HS-27A (cell line): ENCODE measurements at places on chromosomes 4 and X.

GRCh38 chr4:6693231-6694176, at the start of gene S100P:
TSS of gene S100P (plus strand) at chr4:6693878. CDS start at chr4:6693933, 55 bp downstream.
- no peak for DNase-seq

- no peak for DNase-seq
Observed at GRCh38 chr4:74487771-74488170, 42.8 kb downstream of the AREG start.

DNA sequence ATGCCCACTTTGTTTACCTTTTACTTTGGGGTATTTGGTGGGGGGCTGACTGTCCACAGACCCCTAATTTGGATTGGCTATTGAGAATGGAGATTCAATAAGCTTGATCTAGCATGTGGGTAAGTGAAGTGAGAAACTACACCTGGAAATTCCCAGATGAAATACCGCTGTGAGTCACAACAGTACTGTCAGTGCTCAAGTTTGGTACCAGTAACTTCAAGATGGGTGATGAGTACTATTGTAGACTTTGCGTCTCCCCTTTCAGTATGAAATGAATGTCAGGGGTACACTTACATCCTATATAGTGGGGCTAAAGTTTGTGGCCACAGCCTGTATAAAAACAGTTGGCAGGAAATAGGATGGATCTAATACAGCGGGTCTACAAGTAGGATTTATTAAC, 33.3 kb downstream of the HMGN5 start:
- no peak for DNase-seq

GRCh38 chr4:25000639-25001038, 30.1 kb downstream of the LGI2 start:
- DNase-seq: no peak

GRCh38 chrX:110569506-110569905, 210.9 kb downstream of the RTL9 start:
- no peak for DNase-seq

GRCh38 chrX:2536141-2536540, 35.4 kb upstream of the DHRSX start:
- DNase-seq: no peak

DNA sequence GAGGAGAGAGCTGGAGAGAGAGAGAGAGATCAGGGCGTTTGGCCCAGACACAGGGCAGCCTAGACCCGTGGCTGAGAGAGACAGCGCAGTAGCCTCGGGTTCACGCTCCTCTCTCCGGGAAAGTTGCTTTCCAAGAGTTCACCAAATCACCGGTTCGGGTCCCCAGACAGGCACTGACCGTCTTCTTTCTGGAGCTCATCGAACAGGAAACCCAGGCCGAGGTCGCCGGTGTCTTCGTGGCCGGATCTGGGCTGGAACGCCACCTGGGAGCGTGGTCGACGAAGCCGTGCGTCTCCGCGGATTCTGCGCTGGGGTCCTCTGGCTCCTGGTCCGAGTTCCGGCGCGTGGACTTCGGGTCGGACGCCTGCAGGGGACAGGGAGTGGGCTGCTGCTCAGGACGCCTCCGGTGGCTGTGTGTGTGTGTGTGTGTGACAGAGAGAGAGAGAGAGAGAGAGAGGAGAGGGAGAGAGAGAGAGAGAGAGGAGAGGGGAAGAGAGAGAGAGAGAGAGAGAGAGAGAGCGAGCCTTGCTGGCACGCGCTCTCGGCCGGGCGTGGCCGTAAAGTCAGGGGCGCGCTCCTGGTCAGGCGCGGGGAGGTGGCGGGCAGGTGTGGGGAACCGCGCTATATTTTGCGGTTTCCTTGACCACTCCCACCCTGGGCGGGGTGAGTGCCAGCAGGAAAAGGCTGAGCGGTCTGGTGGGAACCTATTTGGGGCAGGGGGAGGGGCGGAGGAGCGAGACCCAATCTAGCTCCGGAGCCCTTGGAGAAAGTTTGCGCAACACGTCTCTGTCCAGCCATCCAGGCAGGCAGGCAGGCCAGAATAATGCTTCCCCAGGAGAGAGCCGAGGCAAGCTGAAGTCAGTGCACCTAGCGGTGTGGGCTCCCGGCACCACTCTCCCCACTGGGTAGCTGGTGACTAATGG, 62.1 kb downstream of the RHOXF2B start:
- no peak for DNase-seq

GRCh38 chr4:56086073-56086541, 137.4 kb downstream of the CEP135 start:
- no peak for DNase-seq

DNA sequence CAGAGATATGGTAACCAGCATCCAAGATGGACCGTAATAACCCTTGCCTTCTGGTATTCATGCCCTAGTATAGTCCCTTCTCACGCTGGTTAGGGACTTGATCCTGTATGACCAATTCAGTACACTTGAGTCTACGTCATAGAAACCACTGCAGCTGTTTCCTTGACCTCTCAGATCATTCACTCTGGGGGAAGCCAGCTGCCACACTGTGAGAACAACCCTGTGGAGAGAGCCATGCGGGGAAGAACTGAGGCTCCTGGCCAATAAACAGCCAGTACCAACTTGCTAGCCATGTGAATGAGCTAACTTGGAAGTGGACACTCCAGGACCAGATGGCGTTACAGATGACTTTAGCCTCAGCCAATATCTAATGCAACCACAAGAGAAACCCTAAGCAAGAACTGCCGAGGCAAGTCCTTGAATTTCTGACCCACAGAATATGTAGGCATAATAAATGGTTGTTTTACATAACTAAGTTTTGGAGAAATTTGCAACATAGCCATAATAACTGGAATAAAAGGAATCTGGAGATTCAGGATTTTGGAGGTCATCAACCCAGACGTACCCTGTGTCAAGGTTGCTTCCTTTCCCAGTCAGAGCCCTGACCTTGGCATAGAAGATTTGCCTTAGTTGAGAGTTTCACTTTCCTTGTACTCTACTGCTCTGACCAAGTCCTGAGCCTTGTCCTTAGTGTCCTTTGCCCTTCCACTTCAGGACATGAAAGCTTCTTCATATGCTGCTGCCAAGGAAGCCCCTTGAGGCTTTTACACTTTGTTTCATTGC, 87.3 kb upstream of the ZNF81 start:
- no peak for DNase-seq

GRCh38 chr4:54056360-54056759, 8.0 kb downstream of the CHIC2 start:
- no peak for DNase-seq

DNA sequence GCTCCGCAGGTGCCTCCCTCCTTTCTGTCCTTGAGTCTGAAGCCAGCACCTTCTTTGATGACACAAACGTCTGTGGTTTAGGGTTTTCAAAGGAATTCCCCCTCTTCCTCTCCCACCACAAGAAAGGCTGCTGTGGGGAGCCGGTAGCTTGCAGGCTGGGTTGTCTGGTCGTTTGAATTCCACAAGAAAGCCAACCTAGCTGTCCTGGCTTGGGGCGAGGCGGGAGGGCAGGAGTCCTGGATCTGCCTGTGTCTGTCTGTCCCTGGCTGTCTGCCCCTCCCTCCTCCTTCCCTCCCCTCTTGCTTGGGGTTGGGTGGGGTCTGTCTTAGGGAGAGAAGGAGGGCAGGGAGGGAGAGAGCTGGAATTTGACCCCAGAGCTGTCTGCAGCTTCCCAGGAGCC, 56.3 kb downstream of the SHROOM2 start:
- no peak for DNase-seq

GRCh38 chr4:95409127-95409526, 139.6 kb downstream of the UNC5C start:
- no peak for DNase-seq

DNA sequence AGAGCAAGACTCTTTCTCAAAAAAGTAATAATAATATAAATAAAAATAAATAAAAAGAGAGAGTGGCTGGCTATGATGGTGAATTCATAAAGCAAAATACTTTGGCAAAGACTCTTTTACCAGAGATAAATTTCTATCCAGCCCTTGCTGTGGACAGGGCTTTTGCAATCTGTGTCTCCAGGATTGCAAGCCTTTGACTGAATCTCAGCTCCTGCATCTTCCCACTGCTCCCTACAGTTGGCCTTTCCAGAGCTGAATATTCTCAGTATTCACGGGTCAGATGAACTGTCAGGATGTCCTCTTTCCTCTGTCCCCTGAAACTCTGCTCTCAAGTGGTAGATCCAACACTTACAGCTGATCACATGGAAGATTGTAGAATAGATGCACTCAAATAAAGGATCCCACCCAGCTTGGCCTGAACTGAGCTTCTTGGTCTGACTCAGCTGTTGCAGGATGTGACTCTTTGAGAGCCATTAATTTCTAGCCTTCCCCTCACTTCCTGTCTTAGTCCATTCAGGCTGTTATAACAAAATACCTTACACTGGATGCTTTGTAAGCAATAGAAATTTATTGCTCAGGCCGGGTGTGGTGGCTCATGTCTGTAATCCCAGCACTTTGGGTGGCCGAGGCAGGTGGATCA, 123.4 kb upstream of the GUCY1A1 start:
- DNase-seq: no peak

DNA sequence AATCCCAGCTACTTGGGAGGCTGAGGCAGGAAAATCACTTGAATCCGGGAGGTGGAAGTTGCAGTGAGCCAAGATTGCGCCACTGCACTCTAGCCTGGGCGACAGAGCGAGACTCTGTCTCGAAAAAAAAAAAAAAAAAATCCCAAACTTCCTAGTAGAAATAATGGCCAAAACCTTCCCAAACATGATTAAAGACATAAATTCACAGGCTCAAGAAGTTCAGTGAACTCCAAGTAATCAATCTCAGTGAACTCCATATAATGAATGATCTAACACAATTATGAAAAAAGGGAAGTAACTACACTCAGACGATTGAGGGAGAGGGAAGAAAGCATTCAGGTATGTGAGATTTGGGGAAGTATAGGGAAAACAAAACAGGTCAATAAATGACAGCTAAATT, 6.5 kb downstream of the FUNDC1 start:
- DNase-seq: no peak

- no peak for DNase-seq
Observed at GRCh38 chrX:39627257-39627656, 470.5 kb downstream of the BCOR start.

DNA sequence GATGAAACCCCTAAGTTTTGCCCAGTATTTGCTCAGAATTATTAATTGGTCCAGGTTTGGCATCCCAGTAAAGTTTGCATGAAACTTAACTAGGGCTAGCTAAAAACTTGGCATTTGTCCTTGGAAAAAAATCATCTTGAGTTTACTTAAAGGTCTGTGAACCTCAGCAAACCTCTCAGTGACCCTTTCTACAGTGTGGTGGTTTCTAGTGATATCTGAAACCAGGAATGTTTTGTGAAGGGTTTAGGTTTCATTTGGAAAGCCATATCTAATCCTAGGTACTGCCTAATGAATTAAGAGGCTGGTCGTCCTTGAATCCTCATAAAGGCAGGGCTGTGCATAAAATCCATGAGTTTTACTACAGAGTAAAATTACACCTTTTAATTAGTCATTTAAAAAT, 218.5 kb upstream of the ANKRD50 start:
- no peak for DNase-seq

- no peak for DNase-seq
Observed at GRCh38 chrX:108025376-108025775, 19.5 kb upstream of the VSIG1 start.

- no peak for DNase-seq
Observed at GRCh38 chrX:77398330-77398954, 48.7 kb upstream of the FGF16 start.

GRCh38 chrX:23435108-23435507, 100.5 kb downstream of the PTCHD1 start:
- DNase-seq: no peak

DNA sequence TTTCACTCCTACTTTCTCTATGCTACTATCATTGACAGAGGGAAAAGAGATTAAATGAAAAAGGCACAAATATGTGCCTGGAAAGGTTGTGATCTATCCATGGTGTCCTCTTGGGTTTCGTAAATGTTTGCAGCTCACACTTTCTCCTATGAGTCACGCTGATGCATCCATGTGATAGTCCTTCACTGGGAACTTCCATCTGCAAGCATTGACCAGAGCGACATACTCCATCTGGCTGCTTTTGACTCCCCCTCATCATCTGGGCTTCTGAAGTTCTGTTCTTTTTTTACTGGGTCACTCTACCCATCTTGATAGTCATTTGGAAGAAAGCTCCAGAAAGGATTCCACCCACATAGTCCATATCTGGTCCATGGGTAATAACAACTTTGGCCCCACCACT, 84.7 kb upstream of the NDST3 start:
- DNase-seq: no peak

DNA sequence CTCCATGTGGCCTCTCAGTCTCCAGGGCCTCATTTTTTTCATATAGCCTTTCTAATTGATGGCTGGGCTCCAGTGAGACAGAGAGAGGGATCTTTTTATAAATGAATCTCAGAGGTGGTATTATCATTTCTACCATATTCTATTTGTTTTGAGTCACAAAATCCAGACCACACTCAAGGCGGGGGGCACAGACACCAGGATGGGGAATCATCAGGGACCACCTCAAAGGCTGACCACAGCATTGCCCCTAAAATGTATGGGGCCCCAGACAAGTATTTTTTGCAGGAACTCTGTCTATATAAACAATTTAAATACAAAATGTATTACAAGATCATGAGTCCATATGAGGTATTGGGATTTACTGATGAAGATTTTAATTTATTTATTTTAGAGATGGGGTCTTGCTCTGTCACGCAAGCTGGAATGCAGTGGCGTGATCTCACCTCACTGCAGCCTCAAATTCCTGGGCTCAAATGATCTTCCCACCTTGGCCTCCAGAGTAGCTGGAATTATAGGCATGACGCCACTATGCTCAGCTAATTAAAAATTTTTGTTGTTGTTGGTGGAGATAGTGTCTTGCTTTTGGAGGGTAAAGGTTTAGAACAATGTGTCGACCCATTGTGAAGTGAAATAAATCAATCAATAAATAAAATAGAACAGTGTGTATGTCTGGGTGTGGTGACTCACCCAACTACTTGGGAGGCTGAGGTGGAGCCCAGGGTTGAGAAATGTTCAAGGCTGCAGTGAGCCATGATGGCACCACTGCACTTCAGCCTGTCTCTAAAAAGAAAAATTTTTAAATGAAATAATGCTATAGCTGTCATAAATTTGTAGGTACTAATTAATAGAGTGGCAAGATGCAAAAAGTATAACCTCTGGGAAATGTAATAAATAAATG, 29.4 kb downstream of the WDR13 start:
- no peak for DNase-seq

DNA sequence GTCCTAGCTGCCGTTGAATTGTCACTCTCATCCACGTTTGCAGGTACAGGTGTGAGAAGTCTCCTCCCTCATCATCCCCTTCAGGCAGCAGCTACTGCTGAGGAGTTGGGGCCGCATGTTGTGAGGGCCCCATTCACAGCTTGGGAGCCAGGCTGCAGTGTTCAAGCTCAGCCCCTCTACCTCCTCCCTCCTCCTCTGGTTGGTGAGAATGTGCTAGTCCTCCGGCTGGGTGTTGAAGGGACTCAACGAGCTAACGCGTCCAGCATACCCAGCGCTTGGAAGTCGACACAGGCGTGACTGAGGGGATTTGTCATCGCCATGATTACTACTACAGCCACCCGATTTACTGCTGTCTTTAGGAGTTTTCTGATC, 82.0 kb upstream of the PSAPL1 start:
- no peak for DNase-seq

DNA sequence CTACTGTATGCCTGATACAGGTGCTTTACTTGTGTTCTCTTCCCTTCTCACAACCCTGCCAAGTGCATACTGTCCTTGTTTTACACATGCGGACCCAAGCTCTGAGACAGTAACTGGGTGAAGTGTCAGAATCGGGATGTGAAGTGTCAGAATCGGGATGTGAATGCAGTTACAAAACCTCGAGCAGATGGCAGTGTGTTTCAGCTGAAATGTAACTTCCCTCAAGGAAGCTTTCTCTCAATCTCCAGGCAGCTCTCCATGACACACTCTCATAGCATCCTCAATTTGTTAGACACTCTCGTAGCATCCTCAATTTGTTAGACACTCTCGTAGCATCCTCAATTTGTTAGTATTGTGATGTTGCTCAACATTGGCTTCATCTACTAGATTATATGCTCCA, 1.1 kb upstream of the HPSE start:
- no peak for DNase-seq

- DNase-seq: no peak
Observed at GRCh38 chr4:144562019-144562705, 83.8 kb upstream of the HHIP start.
